GM23338 (cell line): ENCODE measurements at places on chromosomes 1 and 21. TPM values are rescaled to one million over a fixed set of nuclear protein-coding genes. Genes with fewer than 3 reads are reported as not detected.

The OR2T11 gene
- total RNA-seq, result not detected in 2 replicates

The TFF3 gene
- total RNA-seq, result 1.2 TPM in 1 of 2 replicates, not detected in the other

The SMCP gene
- total RNA-seq, result not detected in 2 replicates

The CTSS gene
- total RNA-seq, result not detected in 2 replicates

The NR1I3 gene
- not detected in 2 replicates for total RNA-seq

The OR2AK2 gene
- 0.35 TPM in 1 of 2 replicates, not detected in the other for total RNA-seq

The LCE3E gene
- not detected in 2 replicates for total RNA-seq

The KCNT2 gene
- 10.1 and 13.4 TPM in 2 replicates for total RNA-seq

The KLHDC9 gene
- total RNA-seq, result 5.6 and 6.3 TPM in 2 replicates
